ENCODE measurements at places on chromosomes 5 and 9.
A peak's percentile ranks its signal among the peaks of the same experiment; 100 is the strongest.

- DNase-seq = peak; percentile 26
These were observed 109.8 kb upstream of the ZNF462 start for GRCh38 chr9:106753155-106753671.

- no peak for DNase-seq
These were observed 13.5 kb upstream of the RALGDS start for GRCh38 chr9:133134388-133135145.

GRCh38 chr9:98412101-98412842 is 156.8 kb upstream of the TBC1D2 start:
- DNase-seq = no peak

DNA sequence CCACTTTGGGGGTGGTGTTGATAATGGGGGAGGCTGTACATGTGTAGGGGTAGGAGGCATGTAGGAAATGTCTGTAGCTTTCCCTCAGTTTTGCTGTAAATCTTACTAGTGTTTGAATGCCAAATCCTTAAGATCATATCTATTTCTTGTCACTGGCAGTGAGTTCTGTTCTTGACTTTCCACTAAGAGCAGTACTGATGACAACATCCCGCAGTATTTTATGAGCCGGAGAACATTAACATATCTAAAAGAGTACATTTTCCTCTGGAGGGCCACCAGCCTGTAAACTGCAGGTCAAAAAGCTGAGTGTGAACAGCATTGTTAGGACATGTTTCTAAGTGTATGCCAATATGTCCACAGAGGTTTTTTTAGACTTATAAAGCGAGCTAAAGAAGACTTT is 2.5 kb upstream of the HSPB3 start:
- DNase-seq = no peak

DNA sequence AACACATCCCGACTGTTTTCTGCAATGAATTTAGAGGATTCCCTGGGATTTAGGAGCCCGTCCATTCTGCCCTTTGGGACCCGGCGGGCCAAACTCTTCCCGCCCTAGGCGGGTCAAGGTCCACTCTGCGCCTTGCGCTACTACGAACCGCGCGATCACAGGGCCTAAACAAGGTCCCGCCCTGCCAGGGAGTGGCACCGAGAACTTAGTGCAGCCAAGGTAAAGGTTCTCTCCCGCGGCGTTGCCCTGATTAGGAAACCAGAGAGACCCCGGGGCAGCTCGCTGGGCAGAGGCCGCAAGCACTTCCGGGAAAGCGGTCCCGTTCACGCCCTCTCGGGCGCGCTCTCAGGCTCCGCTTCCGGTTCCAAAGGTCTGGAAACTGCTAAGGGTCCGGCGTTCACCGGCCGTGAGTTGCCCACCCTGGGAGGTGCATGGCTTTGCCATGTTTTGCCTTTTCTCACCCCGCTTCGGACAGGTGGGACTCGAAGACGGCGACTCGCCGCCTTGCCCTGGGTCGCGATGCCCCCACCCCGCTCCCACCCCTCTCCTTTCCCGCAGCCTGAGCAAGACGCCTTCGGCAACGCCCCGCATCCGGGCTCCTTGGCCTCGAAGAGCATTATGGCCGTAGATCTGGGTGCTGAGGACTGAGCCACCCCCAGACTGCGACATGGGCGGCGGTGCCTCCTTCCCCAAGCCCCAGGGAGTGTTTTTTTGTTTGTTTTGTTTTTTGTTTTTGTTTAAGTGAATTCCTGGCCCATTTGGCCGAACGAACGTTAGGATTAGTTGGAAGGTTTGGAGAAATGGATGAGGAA is 23.4 kb downstream of the HNRNPK start:
- DNase-seq = peak; percentile 70

- DNase-seq = no peak
These were observed 357.7 kb downstream of the NPR3 start for GRCh38 chr5:33068786-33069185.

DNA sequence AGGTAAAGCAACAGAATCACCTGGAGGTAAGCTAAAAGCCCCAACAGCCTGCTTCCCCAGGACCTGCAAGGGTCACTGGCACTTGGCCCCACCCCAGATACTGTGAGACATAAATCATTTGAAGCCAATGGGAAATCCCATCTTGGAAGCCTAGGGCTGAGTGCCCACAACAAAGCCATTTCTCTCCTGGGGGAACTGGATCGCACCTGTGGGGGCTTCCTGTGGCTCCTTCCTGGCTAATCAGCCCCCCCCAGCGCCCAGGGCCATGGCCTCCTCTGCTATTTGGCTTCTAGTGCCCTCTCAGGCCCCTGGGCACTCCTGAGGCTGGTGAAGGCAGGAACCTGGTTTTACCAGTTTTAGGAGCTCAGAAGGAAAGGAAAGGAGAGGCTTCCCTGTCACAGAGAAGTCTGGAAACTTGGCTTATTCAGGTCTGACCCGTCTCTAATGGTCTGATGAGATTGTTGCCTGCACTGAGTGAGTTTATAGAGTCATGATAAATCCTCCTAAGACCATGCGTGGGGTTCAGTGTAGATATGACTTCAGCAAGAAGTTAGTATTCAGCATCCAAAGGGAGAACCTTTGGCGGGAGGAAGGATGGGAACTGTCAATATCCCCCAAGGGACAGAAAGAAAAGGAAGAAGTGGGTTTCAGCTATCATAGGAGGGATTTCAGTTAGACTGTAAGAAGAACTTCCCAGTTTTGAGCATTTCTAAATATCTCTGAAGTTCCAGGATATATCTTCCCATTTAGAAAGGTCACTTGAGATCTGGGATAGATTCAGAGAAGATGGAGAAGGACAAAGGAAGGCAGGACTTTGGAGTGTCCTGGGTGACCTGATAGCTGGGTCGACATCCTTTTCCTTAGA is 1.2 kb downstream of the KCNMB1 start:
- DNase-seq = no peak
